NCI-H1105 treated with DMSO at 0.1 percent for 48 hours (cell line): ENCODE measurements at places on chromosomes 16 and 17.

GRCh38 chr17:72967977-72968585, 124.4 kb downstream of the SLC39A11 start:
- DNase-seq: no peak

DNA sequence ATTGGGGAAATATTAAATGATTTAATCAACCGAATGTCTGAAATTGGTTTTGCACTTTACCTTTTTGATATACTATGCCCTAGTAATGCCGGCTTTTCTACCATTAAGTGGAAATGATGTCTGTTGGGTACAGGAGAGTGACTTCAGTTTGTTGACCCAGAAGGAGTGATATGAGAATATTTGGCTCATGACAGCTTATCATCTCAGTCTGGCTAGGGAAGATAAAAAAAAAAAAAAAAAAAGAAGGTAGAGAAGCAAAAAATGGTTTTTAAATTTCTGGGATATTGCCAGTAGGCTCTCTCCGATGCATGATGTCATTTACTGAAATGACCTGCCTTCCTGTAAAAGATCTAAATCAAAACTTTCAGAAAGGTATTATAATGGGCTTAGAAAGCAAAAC, 69.0 kb downstream of the CNTNAP4 start:
- no peak for DNase-seq

DNA sequence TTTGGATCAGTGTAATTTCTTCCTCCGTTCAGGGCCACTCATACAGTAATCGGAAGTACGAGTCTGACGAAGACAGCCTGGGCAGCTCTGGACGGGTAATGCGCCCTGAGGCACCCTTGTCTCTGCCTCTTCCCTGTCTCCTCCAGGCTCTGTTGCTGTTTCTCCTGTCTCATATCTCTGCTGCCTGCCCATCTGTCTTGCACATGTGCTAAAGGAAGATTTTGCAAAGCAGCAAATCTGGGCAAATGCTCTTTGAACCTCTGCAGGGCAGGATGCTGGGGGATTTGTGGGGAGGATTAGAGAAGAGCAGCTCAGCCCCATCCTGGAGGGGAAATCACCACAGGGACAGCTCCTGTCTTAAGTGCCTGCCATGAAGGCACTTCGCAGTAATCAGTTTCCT, 32.4 kb upstream of the POLR3E start:
- no peak for DNase-seq

GRCh38 chr17:42233156-42233555, 38.9 kb upstream of the GHDC start:
- no peak for DNase-seq

- DNase-seq: no peak
Measured at GRCh38 chr16:86243571-86244154, 266.7 kb upstream of the FOXF1 start.
